ENCODE measurements at places on chromosomes 1 and 21.

DNA sequence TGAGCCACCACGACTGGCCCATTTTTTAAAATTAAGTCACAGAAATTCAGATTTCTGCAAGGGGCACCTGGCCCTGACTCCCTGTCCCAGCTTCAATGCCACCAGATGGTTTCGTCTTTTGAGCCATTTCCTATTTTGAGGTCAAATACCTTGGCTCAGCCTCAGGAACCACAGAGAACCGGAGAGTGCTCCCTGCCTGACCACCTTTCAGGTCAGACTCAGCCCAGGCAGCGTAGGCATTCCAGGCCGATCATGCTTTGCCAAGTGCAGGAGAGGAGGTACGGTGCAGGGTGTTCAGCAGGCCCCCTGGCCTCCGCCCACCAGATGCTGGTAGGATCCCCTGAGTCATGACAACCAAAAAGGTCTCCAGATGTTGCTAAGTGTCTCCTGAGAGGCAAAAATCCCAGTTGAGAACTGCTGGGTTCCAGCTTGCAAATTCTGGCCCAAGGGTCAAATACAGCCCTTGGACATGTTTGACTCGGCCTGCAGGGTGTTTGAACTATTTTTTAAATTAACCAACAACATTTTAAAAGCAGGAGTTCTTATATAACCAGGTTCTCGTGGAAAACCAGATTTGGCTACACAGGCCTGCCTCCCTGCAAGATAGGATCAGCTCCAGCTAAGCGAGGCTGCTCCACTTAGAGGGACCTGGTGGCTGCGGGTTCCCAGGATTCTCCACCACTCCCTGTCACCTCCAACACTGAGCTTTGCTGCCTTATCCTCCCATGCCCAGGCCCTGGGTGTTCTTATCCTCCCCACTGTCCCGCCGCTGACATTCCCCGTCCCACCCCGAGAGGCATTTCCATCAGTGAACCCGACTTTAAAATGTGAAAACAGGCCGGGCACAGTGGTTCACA is 61.9 kb upstream of the TARDBP start:
- no peak for DNase-seq

GRCh38 chr1:244318512-244318911 is 133.2 kb downstream of the ADSS2 start:
- DNase-seq: no peak

DNA sequence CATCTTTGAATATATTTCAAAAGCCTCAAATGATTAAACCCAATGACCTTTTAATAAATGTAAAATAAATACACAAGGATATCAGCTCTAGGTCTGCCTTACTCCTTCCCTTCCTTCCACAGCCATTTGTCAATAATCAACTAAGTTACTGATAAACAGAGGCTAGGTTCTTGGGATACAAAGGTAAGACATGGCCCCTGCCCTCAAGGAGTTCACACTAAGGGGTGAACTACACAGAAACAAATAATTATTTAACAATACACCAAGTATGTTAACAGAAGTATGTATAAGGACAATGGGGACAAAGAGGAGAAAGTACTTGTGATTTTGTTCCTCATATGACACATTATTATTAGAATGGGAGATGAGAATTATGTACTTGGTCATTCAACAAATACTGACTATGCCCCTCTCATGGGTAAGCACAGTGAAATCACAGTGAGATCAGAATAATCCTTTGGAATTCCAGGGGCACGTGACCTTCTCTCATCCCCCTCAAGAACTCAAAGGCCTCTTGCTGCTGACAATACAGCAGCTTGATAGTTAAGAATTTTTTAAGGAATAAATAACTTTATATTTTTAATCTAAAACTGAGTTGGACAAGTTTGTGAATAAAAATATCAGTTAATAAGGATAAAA is 40.2 kb downstream of the ATP1B1 start:
- DNase-seq: no peak

DNA sequence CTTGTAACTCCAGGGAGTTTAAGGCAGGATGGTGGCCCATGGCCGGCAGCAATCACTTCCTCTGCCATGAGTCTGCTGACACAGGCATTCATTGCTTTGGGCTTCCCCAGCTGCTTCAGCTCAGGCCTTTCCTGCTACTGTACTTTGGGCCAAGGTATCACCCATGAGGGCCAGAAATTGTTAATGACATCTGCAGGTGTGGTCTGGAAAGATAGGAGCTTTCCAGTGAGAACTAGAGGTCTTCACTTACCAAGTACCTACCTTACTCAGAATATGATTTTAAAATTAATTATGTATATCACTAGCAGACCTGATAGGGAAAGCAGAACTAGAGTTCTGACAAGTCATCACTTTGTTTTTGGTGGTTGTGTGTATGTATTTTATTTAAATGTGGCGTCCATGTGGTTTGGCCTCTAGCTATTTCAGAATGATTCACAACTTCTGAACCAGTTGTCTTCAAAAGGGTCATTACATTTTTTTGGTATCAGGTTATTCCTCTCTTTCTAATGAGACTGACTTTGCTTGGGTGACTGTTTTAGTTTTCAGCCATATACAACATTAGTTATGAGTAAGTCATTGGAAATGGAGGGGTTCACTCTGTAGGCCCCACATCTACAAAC is 2.7 kb downstream of the RGL1 start:
- no peak for DNase-seq

DNA sequence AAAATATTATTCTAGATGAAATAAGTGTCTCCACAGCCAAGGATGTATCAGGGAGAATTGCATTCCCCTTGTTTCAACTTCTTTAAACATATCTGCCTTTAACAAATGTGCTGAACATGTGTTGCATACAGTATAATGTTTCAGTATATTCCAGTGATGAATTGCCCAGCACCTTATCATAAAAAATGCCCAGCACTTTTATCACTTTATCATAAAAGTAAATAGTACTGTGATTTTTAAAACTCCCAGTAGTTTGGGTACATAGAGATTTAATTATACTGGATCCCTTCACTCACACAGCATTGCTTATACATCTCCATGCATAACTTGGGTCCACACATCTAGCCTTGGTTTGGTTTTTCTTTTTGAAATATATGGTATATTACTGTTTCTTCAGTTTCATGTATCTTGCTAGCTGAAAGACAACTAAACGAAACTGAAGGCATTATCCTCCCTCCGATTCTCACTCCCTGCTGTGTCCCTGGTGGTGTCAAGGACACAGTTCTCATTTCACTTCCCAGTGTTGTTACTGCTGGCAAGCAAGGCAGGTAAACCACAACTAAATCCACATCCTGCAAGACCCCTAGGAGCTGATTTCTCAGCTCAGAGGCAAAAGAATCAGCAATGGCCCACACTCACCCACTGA is 118.2 kb upstream of the SLC44A3 start:
- no peak for DNase-seq

DNA sequence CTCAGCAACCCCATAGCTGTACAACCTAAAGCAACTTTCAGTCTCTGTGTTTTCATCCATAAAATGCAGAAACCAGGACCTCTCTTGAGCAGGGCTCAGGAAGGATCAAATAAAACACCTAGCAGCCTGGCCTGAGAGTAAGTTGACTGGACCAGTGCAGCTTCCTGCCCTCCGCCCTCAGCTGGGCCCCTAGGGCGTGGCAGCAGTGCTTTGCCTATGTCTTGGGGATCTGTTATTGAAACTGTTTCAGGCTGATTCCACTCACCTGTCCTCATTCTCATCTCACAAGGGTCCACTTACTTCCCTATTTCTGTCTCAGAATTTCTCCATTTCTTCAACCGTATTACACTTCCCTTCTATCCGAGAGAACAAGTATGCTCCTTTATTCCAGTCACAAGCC is 17.3 kb downstream of the LRRC42 start:
- no peak for DNase-seq

GRCh38 chr1:217230412-217230811 is 400.5 kb downstream of the GPATCH2 start:
- DNase-seq: no peak

- DNase-seq: no peak
Measured at GRCh38 chr1:47474278-47475193, 36.7 kb downstream of the FOXD2 start.

GRCh38 chr1:161930064-161930463 is 93.6 kb downstream of the OLFML2B start:
- no peak for DNase-seq

DNA sequence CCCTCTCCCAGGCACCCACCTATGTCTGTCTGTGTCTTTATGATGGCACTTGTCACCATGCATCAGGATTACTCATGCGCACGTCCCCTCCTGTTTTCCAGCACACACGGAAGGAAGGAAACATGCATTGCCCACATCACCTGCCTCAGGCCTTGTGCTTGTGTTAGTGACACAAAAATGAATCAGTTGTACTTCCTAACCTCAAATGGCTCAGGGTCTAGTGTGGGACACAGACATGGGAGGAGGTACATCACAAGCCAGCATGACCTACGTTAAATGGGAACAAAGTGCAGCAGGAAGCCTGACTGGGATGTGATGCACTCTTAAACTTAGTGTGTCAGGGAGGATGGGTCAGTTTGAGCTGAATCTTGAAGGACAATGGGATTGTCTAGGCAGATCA is 126.7 kb downstream of the TRABD2B start:
- no peak for DNase-seq

GRCh38 chr21:45747802-45748445 is 104.4 kb downstream of the PCBP3 start:
- peak; percentile 59 for DNase-seq

DNA sequence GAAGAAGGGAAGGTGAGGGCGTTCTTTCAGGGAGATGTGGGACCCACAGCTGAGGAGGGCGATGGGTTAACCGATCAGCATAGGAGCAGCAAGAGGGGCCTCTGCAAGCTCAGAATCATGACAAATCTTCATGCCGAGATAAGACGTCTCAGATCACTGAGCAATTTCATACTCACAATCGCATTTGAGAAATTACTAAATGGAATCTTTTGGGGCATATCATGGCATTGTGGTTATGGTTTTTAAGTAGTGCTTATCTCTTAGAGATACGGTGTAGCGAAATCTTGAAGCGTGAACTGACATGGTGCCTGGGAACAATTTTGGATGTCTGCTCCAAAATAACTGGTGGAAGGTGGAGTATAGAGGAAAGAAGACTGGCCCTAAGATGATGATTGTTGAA is 6.2 kb downstream of the TNNT2 start:
- DNase-seq: no peak

DNA sequence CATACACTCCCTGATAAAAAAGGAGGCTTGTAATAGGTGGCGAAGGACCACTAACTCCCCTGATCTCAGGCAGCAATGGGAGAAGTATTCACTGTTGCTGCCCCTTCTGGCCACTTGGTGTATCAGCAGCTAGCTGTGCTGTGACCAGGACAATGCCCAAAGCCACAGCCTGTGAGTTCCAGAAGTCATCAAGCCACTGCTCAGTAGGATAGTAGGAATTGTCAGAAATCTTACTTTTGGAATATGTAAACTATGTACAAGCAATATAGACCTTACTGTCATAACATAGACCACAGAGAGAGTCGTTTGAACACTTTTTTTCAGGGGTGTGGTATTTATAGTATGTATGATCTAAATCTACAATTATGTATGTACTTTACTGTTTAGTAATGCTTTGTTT is 248.3 kb upstream of the CAMK1G start:
- DNase-seq: peak; percentile 58

DNA sequence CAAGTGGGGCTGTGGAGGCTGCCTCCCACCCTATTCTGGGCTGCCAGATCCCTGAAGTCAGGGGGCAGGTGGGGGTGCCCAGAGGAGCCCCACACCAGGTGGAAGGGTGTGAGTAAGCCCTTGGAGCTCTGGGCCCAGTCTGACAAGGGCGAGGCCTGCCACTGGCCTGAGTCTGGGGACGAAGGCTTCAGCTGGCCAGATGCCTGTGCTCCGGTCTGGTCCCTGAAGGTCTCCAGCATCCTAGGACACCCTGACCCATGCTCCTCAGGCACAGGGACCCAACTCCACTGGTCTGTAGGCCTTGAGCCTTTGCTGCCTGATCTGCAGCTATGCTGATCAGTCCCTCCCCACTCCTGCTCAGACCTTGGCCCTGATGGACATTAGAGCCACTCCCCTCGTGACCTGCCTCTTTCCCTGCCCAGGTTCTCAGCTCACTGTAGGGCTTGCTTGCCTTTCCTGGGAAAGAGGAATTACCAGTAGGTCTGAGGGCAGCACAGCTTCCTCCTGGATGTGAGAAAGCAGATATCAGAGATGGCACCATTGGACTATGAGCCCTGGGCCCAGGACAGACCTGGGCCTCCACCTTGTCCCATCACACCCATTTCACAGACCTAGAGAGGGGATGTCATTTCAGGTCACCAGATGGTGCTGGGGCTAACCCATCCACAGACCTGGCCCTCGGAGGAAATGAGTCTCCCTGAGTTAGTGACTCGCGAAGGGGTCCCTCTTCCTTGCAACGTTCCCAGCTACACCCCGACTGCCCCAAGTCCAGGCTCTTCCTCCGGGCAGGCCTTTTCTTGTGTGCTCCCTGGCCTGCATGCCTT is 32.8 kb upstream of the CSF3R start:
- no peak for DNase-seq

DNA sequence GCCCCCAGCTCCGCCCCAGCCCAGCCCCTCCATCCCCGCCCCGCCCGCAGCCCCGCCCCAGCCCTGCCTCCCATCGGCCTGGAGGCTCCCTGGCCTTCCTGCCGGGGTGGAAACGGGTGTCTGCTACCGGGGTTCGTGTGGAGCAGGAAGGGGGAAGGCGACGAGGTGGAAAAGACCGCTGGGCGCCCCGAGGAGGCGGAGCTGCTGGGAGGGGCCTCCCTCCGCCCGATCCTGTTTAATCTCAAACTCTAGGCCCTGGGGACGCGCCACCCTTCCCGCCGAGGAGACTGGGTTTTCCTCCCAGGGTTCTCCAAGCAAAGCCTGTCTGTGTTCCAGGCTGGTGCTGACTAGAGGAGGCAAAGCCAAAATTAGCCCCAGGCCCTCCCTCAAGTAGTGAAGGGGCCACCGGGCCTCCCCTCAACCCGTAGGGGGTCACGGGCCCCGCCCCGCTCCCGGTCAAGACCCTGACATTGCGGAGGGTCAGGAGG is 16.2 kb upstream of the TTLL10 start:
- DNase-seq: peak; percentile 66

DNA sequence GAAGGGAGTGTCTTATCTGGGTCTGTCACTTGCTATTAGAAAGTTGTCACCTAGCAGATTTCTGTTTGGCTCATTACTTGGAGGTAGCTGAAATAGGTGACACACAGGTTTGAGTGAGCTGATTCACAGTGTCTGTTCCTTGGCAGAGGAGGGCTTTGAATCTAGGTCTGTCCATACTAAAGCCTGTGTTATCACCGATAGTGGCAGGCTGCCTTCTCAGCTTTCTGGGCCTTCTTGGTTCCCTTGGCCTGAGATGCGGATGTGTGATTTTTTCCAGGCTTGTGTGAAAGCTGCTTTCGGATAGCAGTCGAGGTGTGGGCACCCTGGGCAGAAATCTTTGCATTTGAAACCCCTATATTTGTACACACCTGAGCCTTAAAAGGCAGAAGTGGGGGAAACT is 73.9 kb downstream of the ACTL8 start:
- no peak for DNase-seq

GRCh38 chr1:108828074-108828961 is 28.6 kb downstream of the AKNAD1 start:
- DNase-seq: peak; percentile 61

- DNase-seq: no peak
Measured at GRCh38 chr1:75171876-75172275, 37.7 kb downstream of the LHX8 start.

DNA sequence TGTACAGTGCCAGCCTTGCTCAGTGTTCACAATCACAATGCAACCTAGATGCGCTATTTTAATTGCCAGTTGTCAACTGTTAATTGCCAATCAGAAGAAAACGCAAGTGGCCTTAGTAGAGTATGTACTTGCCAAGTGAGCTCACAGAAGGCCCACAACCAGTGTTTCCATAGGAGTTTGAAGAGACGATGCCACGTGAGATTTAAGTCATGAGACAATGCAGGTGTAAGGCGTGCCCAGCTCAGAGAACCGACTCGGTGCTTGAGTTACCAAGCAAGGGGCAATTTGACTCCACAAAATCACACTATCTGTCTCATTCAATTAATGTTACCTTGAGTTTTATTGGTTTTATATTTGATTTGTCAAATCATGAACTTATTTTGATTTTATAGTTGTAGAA is 65.6 kb downstream of the TEX35 start:
- DNase-seq: no peak

All from COLO829 (cell line).